ENCODE measurements at places on chromosomes 11 and 22. TPM values are rescaled to one million over a fixed set of nuclear protein-coding genes. Genes with fewer than 3 reads are reported as not detected.

The KCNJ11 gene
- polyA plus RNA-seq = 27.5 TPM

The CD3E gene
- polyA plus RNA-seq = 0.50 TPM

GRCh38 chr11:111871693-111872161 lies 346 bp upstream of the ALG9 start:
- no peak for DNase-seq

DNA sequence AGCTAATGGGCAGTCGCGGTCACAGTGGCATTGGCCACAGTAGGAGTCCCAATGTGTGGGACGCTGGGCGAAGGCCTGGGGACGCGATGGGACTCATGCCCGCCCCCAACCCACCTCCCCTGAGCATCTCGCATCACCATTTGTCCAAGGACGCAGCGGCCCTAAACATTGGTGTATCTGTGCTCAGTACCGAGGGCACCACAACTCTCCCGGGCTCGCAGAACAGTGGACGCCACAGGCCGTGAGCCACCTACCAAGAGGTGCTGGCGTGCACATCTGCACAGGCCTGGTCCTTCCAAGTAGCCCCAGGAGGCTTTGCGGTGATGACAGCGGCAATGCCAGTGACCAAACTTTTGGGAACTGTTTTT lies 27.3 kb downstream of the RRP7A start:
- DNase-seq = no peak

The DNAJB13 gene
- 0.44 TPM for polyA plus RNA-seq

DNA sequence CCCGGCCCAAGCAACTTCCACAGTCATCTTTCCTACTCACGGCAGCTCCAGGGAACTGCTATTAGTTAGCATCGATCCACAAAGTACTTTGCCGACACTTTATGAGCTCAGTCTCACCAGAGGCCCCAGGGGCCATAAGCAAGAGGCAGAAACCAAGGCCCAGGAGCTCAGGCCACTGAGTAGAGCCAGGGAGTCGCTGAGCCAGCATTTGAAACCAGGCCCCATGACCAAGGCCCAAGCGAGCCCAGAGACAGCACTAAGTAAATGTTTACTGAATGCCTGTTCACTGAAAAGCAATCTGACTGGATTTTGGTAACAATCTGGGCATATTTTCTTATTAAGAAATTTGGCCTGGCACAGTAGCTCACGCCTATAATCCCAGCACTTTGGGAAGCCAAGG lies 43.3 kb downstream of the ARRB1 start:
- DNase-seq = no peak

DNA sequence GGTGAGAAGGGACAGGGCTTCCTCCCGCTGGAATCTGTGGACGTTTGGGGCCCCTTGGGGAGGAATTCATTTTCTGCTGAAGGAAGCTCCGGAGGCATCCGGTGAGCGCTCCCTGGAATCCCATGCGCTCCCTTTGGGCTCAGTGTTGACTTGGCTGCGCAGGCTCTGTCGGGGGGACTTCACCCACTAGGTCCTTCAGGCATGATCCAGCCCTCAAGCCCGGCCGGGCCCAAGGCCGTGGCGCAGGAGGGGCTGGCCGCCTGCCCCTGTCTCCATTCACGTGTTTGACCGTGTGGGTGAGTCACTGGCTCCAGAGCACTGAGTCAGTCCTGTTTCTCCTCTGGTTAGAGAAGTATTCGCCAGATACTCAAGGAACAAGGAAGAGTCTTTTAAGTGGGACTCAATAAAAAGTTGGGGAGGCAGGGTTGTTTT lies 1.4 kb downstream of the CTTN start:
- DNase-seq = peak; percentile 57

All from hindlimb muscle (tissue), 1 donor.